Stimulated activated CD4-positive, alpha-beta T cell treated with anti-CD3 and anti-CD28 coated beads, Interleukin-2, amount 100 ng/mL, for 4 hours (primary cell): ENCODE measurements at places on chromosomes 2 and 18.

DNA sequence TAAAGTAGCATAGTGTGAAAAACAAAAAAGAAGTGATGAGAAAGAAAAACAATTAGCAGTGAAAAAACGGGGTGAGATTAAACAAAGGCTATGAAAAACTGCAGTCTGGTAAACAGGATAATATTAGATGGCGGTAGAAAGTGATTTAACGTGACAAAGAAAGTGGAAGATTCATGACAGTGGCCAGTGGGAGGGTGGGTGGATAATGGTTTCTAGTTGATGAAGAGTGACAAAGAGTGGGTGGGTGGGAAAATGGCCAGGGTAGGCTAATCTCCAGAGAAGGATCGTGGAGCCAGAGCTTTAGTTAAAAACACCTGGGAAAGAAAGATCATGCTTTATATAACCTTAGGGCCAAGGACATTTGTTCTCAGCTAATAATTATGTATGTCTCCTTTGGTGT is 1667.8 kb downstream of the LRP1B start:
- no peak for DNase-seq

GRCh38 chr2:137857881-137858280 is 106.4 kb upstream of the HNMT start:
- no peak for DNase-seq

DNA sequence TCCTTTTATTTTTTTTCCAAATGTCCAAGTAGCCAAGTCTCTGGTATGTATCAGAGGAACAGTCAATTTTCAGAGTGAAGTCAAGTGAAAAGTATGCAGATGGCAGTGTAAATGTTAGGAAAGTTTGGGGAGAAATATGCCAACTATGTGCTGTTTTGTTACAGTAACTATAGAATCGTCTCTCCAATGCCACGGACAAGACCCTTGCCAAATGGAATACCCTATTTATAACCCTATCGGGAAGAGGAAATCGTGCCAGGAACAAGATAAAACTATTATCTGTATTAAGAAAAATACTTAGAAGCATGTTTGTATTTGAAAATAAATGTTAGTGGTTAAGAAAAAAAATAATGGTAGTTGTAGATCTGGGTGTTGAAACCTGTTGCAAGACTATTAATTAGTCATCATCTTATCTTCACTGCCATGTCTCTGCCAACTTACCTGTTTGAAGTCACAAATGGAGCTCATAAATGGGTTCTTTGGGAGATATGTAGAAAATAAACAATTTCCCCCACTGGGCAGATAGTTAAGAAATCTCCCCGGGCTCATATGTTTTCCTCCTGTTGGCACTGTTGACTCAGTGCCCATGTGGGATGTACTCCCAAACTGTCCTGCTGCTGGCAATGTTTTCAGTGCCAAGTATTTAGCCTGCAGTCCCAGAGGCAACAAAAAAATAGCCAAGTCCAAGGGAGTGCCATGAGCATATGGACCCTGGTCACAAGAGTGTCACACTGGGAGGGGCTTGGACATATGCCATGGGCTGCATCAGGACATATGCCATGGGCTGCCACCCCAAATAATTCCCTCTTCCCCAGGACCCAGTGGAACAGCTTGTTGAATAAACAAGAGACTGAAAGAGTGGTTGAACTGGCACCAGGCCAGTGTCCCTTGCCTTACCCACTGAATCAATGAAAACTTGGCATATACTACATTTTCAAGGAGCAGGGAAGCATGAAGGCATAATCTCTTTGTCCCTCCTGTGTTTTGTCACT is 366.9 kb downstream of the OSR1 start:
- no peak for DNase-seq

GRCh38 chr2:127647242-127648190 is 1.6 kb downstream of the GPR17 start:
- no peak for DNase-seq

DNA sequence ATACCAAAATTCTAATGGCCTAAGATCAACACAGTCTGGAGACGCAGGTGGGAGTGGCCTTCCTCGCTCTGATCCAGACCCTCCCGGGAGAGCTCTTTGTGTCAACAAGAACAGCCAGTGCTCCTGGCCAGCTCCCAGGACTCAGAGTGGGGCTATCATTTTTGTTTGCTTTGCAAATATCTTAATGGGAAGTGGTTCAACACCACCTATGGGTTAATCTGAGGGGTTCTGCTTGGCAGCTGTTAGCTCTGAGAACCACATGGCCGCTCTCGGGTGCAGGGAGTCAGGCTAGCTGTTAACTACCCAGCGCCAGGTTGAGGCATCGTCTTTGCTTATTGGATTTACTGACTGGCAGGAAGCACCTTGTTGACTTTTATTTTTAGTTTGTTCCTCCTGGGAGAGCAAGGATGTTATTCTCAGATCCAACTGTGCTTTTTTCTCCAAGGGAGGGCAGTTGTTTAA is 184.8 kb upstream of the SP5 start:
- DNase-seq = no peak

- no peak for DNase-seq
These were observed 164.9 kb downstream of the CCDC148 start for GRCh38 chr2:158291544-158292180.
